ENCODE measurements at places on chromosomes 2 and 18. TPM values are rescaled to one million over a fixed set of nuclear protein-coding genes. Genes with fewer than 3 reads are reported as not detected.

BOLL gene
- not detected for polyA plus RNA-seq

C2orf80 gene
- not detected for polyA plus RNA-seq

DNAH7 gene
- polyA plus RNA-seq: 0.10 TPM

CAVIN2 gene
- 29.8 TPM for polyA plus RNA-seq

COL6A3 gene
- polyA plus RNA-seq: 92.4 TPM

DCDC2C gene
- not detected for polyA plus RNA-seq

COBLL1 gene
- polyA plus RNA-seq: 5.4 TPM

DNA sequence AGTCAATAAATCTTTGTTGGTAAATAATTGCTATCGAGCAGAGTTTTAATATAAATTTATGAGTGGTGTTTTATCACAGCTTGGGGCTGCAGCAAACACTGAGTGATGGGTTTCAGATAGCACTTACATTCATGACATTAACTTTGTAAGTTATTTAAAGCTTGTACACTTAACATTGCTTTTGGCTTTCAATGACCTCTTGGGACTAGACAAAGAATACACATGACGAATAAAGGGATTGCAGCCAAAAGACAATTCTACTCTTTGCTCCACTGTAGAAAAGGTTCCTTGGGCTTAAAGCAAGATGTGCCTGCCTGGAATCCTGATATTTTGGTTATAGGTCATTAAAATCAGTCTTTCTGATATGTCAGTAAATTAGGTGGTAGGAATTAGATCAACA lies 299.5 kb downstream of the GBX2 start:
- H3K4me1 ChIP-seq: no peaks in the 10 kb centered on the region
- no peak for DNase-seq
- H3K36me3 ChIP-seq: peaks cover 29% of the 10 kb centered on the region
- H3K27me3 ChIP-seq: no peaks in the 10 kb centered on the region

- H3K4me1 ChIP-seq: peaks cover 3% of the 10 kb centered on the region
- H3K36me3 ChIP-seq: no peaks in the 10 kb centered on the region
- no peak overlapping the region for H3K4me3 ChIP-seq
Measured at GRCh38 chr18:36830158-36830495, 1.2 kb downstream of the KIAA1328 start.

GRCh38 chr2:127094509-127095366 lies 12.2 kb downstream of the BIN1 start:
- H3K27ac ChIP-seq: peak overlapping the region; percentile 32
- peak; percentile 66 for DNase-seq
- H3K4me3 ChIP-seq: no peak overlapping the region
- no peaks in the 10 kb centered on the region for H3K27me3 ChIP-seq

DNA sequence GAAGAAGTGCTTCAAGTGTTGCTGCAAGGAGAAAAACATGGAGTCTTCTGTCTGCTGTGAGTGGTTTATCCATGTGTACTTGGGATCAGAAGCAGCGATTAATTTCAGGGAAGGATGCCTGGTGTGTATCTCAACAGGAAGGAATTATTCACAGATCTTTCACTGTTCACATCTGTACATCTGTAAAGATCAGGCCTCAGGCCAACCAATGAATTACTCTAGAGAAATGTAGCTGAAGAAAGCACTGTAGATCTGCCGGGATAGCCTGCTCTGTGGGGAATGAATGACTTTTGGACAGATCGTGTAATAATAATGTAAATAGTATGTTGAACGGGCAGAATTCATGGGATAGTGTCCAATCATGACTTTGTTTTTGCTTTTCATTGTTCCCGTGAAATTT lies 54.0 kb upstream of the SPP2 start:
- no peaks in the 10 kb centered on the region for H3K27me3 ChIP-seq
- no peaks in the 10 kb centered on the region for H3K4me1 ChIP-seq
- no peak overlapping the region for H3K4me3 ChIP-seq
- H3K36me3 ChIP-seq: no peaks in the 10 kb centered on the region
- H3K27ac ChIP-seq: no peak overlapping the region
- no peak for DNase-seq

DNA sequence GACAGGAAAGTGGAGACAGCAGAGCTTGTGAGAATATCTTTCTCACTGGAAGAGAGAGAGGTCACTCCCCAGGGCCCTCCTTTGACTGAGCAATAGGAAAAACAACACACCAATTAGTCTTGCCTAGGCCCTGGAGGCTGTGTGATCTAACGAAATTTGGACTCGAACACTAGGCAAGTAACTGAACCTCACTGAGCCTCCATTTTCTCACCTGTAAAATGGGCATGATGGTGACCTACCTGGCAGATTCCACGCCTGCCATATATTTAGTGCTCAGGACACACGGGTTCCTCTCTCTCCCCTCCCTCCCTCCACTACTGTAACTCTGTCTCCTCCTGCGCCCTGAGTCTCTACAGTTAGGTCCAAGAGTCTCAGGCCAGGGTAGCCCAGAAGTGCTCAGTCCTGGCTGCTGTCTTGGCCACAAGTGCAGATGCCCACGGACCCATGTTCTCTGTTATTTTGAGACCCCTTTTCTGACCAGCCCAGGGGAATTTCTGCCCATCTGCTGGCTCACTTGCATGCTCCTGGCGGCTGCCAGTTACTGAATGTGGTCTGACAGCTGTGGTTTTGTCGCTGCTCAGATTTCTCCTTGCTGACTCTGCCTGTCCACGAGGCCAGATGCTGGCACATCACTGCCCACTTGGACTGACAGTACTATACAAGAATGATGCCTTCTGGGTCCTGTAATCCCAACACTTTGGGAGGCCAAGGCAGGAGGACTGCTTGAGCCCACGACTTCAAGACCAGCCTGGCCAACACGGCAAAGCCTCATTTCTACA lies 9.6 kb upstream of the GIGYF2 start:
- no peaks in the 10 kb centered on the region for H3K27me3 ChIP-seq
- H3K4me1 ChIP-seq: no peaks in the 10 kb centered on the region
- H3K4me3 ChIP-seq: no peak overlapping the region
- DNase-seq: no peak
- H3K27ac ChIP-seq: no peak overlapping the region

DNA sequence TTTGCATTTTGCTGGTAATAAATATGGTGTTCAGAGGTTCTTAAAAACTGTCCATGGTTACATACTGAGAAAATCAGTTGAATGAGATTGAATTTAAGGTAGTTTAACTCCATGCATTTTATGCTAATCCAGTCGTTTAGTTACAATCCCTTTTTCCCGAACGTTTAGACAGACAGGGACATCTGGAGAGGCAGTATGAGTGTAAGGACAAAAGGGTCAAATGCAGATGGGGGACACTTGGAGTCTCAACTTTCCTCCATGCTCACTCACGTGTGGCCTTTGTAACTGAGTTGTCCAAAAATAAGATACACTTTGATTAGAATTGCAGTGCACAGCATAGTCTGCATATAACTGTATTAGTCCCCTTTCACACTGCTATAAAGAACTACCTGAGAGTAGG lies 63.9 kb downstream of the RDH14 start:
- no peak overlapping the region for H3K4me3 ChIP-seq
- no peaks in the 10 kb centered on the region for H3K36me3 ChIP-seq
- no peaks in the 10 kb centered on the region for H3K4me1 ChIP-seq
- no peak overlapping the region for H3K27ac ChIP-seq

DNA sequence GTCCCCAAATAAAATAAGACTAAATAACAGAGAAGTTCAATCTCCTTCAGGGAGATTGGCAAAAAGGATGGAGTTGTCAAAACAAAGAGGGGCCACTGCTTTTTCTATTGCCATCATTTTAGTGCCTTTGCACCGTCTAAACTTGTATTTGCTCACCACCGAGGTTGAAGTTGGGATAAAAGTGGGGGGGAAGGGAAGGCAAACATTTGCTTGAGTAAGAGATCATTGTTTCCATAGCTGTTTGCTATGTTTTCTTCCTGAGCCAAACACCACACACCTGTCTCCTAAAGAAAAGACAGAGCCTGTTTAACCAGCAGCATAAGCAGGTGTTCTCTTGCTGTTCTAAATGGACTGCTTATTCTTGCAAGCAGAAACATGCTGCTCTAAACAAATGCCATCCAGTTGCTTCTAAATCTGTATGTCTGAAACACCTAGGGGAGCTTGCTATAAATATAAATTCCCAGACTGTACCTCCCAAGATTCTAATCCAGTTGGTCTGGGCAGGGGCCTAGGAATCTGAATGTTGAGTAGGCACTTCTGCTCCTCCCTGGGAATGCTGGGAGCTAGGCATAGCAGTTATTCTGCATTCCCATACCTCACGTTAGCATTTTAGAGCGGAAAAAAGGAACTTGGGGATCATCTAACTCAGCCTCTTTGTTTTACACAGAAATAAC lies 179.4 kb upstream of the ARL4C start:
- H3K27me3 ChIP-seq: no peaks in the 10 kb centered on the region
- H3K27ac ChIP-seq: no peak overlapping the region
- no peak overlapping the region for H3K4me3 ChIP-seq

- H3K4me1 ChIP-seq: no peaks in the 10 kb centered on the region
- H3K4me3 ChIP-seq: no peak overlapping the region
- no peaks in the 10 kb centered on the region for H3K36me3 ChIP-seq
- H3K27me3 ChIP-seq: no peaks in the 10 kb centered on the region
- no peak for DNase-seq
- no peak overlapping the region for H3K27ac ChIP-seq
Measured at GRCh38 chr18:3397786-3398185, 52.2 kb upstream of the TGIF1 start.

GRCh38 chr2:200596774-200597570 lies 11.2 kb downstream of the AOX1 start:
- DNase-seq: peak; percentile 81
- H3K4me1 ChIP-seq: peaks cover 3% of the 10 kb centered on the region
- no peaks in the 10 kb centered on the region for H3K36me3 ChIP-seq

DNA sequence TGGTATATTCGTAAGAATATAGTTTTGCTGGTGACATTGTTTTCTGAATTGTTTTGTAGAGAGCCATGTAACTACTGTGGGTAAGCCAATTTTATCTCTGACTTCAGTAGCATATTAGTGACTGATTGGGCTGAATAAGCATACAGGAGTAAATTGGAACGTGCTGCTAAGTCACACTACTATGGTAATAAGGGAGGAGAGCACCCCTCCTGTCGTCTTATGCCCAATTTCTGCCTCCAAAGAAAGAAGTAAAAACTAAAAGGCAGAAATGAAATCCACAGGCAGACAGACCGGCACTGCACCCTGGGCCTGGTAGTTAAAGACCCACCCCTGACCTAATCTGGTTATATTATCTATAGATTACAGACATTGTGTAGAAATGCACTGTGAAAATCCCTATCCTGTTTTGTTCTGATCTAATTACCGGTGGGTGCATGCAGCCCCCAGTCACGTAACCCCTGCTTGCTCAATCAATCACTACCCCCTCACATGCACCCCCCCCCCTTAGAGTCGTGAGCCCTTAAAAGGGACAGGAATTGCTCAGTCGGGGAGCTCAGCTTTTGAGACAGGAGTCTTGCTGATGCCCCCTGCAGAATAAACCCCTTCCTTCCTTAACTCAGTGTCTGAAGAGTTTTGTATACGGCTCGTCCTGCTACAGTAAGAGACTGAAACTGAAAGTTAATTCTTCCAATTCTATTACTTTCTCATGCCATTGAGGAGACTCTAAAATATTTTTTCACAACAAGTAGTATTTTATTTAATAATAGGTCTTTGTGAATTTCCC lies 167.0 kb downstream of the ZNF804A start:
- H3K27me3 ChIP-seq: no peaks in the 10 kb centered on the region
- H3K36me3 ChIP-seq: no peaks in the 10 kb centered on the region
- no peaks in the 10 kb centered on the region for H3K4me1 ChIP-seq
- H3K27ac ChIP-seq: no peak overlapping the region
- no peak for DNase-seq

All from small intestine (tissue), 16 donors.